ENCODE measurements at places on chromosomes 2 and 18.

- no peak for DNase-seq
Observed at GRCh38 chr18:49524951-49525350, 36.9 kb upstream of the LIPG start.

- no peak for DNase-seq
Observed at GRCh38 chr2:153819501-153819900, 52.2 kb upstream of the GALNT13 start.

- DNase-seq = no peak
Observed at GRCh38 chr18:10111944-10112343, 198.1 kb downstream of the VAPA start.

GRCh38 chr2:85354286-85355072, at the start of the genes ELMOD3 and RETSAT:
Gene ELMOD3, plus strand, starts transcription at chr2:85354769. Its CDS starts 2,430 bp downstream, at chr2:85357199.
Gene RETSAT, minus strand, starts transcription at chr2:85354528. Its CDS starts 21 bp downstream, at chr2:85354507.
- peak; percentile 75 for DNase-seq

DNA sequence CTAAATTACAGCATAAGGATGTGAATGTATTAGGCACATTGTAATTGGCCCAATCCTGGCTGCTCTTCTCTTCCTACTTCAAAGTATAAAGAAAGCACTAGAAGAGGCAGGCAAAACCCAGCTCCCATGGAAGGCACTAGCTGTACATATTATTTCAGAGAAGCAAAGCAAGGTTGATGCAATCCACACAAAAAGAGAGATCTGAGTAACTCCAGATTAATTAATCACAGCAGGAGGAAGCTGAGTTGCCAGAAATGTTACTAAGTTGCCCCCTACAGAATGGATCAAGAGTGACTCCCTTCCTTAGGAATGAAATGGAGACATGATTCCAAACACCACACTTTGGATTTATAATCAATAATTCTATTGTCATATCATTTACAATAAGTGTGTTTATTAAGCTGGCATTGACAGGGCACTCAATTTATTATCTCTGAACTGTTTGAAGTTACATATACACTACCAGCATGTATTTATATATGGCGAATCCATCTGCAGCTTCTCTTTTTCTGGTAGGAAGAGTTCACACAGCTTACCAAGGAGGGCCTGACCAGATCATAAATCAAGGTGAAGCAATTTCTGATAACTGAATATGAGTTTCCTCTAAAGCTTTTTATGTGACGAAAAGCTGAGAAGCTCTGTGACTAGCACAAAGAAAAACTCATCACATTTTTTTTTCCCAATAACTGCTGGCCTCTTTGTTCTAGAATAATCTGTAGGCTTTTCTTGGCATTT, 393.1 kb upstream of the LYPD1 start:
- no peak for DNase-seq

DNA sequence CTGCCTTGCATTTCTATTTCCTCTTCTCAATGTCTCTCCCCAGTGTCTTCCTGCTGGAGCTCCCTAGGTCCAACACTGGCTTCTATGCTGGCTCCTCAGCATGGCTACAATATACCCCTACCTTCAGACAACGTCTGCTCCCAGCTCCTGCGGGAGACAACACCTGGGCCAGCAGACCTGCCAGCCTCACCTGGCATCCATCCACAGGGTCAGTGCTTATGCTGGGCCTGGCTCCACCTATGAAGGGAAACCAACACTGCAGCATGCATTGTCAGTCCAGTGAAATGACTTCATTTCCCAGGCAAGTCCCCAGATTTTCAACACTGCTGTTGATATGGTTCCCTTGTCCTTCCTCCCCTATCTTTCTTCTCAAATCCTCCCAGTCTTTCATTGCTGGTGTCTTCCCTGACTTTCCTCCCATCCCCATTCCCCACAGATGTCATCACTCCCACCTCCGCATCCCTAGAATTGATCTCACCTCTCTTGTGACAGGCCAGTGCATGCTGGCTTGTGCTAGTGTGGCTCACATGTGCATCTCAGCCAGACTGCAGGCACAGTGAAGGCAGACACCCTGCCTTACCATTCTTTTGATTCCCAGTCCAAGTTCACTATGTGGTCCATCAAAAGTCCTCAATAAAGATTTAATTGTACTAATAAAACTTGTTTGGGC, 98.0 kb downstream of the MYO5B start:
- DNase-seq = no peak

DNA sequence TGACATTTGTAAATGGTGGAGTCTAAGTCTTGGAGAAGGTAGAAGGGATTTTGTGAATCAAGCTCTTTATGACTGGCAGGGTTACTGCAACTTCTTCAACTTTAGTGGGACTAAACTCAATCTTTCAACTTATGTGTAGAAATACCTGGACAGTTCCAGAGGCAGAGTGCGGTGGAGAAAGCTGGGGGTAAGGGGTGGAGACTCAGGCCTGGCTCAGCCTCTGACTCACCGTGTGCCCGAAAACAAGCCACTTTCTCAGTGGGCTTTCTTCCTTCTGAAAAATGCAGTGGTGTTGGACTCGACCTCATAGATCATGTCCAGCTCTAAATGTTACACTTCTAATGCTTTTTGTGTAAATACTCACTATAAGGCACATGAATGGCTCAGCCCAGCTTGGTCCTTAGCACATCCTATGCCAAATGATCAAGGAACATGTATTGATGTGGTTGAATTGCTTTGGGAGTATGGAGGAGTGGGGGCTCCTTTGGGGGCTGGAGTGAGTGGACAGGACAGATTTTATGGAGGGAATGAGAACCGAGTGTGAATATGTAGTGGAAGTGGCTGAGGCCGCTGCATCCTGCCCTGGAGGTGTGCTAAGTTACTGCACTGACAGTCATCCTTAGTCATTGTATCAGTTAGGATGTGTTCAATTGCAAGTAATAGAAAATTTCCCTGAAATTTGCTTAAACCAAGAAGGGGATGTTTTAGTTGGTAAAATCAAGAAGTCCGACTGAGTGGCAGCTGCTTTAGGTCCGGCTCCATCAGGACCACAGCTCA, 32.2 kb upstream of the IGFBP5 start:
- DNase-seq = no peak

DNA sequence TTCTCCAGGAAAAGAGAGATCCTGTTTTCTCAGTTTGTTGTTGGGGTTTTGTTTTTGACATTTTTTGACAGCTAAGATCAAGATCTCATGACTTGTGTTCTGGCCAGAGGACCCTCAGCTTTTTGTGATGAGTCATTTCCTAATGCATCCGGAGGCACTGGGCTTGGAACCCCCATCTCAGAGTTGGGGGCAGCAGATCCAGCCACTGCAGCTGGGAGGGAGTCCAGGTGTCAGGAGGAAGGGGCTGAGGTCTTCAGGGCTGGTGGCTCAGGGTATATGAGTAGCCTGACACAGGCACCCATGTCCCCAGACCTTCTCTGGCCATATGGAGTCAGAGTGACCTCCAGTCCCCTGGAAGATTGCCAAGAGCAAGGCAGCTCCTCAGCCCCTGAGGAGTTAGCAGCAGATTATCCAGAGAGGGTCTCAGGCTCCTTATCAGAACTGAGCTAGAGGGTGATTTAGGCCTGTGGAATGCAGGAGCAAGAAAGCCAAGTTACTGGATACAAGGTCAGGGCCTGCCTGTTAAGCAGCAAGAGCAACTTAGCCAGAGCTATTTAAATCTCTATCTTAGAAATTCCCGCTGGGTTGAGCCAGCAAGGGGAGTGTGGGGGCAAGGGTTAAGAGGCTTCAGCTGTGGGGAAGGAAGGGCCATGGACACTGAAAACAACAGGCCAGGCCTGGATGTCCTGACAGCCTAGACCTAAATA, 62.4 kb downstream of the TANC1 start:
- no peak for DNase-seq

DNA sequence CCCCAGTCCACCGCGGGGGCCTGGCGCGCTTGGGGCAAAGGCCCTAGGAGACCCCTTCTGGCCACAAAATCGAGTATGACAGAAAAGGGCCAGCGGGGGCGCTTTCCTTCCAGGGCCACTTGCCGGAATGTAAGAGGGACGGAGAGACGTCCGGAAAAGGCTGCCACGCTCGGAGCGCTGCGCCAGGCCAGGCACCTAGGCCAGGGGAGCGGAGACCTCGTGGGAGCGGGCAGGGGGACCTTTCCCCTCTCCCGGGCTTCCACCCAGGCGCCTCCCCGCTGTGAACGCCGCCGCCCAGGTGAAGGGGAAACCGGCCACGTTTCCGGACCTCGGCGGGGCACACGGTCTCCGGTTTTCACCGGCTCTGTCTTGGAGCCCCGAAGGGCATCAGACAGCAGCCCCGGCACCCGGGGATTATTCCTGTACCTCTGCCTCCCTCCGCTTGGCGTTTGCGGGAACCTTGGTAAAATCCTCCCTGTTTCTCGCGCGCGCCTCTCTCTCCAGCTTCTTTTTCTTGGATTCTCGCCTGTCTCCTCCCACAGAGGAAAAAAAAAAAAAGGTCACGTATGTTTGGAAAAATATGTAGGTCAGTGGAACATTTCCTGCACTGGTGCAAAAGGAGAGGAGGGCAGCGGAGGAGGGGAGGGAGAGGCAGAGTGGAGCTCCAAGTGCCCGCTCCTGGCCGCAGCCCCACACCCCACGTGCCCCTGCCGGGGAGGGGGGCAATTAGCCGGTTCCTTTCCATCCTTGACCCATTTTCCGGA, 1.2 kb upstream of the NPAS2 start:
- DNase-seq = no peak

DNA sequence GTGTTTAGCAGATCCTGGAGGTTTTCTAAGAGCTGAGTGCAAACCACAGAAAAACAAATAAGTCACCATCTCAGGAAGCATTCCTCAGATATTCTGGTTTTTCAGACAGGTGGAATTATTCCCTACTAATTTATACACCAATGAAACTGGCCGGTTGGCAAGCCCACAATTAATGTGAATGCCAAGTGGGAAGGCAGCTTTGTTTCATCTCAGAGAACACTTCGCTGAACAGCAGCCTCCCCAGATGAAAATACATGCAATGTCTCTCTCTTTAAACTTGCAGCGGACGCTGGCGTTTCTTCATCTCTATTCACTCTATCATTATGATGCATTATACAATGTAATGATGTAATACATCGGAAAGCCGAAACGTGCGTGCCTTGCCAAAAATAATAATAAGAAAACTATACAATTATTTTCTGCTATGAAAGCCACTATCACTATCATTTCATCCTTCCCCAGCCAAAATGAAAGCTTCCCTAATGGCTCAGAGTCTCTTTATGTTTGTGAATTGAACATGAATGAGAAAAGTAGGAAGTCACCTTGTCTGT, 649.4 kb downstream of the BCL11A start:
- DNase-seq = no peak

- no peak for DNase-seq
Observed at GRCh38 chr18:67770520-67770919, 254.0 kb upstream of the DSEL start.

DNA sequence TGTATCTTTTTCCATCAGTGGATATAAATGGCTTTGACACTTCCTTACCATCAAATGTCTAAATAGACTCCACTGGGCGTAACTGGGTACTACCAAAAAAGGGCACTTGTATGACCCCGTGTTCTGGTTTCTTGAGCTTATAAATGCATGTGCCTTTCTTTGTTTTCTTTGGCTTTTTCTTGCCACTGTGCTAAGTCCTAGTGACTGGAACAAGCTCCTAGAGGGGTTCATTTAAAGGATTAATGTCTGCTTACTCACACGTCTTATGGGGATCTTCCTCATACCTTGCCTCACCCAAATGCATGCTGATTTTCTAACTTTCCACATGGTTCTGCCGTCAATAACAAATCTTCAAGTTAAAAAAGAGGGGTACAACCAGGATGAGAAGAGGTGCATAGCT, 19.8 kb upstream of the ZNF532 start:
- DNase-seq = no peak

DNA sequence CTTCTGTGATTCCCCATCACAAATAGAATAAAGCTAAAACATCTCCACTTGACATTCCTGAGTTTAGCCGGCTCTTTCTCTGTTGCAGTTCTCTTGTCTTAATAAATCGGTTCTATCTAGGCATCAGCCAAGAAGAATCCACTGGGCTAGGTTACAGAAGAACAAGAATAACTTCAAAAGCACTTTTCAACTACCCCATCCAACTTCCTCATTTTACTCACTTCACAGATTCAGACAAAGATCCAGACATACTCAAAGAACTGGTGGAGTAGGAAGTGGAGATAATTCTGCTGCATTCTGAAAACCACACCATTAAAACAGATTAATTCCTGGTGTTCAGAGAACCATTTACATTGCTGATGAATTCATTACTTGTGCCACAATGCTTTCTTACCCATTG, 9.6 kb upstream of the ALPK2 start:
- DNase-seq = no peak

DNA sequence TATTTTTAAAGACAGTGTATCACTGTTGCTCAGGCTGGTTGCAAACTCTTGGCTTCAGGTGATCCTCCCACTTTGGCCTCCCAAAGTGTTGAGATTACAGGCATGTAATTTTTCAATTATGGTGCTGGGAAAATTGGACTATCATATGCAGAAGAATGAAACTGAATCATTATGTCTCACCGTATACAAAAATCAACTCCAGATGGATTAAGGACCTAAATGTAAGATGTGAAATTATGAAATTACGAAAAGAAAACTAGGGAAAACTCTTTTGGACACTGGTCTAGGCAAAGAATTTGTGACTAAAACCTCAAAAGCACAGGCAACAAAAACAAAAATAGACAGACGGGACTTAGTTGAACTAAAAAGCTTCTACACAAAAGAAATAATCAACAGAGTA, 31.2 kb downstream of the MAP3K2 start:
- DNase-seq = no peak

DNA sequence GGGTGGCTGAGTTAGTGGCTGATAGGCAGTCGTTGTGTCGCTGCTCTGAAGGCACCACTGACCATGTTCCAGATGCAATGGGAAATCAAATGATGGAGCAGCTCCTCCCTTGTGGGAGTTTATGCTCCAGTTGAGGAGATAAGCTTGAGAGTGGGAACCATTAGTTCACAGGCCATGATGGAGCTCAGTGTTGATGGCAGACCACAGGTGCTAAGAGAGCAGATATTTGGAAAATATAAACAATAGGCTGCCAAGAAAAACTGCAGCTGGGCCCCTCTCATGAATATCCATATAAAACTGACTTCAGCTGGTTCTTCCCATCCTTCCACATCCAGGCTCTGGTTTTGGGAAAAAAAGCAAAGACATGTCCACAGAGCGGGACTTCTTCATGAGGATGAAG, 63.1 kb downstream of the EPAS1 start:
- no peak for DNase-seq

- no peak for DNase-seq
Observed at GRCh38 chr2:240142256-240142775, 1.9 kb upstream of the OTOS start.

GRCh38 chr2:138298120-138298814, 203.3 kb upstream of the SPOPL start:
- DNase-seq = no peak

DNA sequence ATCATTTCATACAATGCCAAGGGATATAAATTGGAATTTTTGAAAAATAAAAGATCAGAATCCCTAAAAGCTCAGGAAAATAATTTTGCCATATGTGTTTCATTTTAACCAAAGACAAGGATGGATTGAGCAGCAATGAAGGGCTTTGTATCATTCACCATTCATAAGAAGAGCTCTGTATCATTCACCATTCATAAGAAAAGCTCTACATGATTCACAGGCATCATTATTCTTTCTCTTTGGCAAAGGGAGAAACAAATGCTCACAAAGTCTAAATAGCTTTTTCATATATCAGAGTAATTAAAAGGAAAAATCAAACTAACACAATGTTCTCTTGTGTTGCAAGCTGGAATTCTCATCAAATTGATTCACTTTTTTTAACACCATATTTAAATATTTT, 169.1 kb upstream of the MC4R start:
- DNase-seq = no peak

All from stimulated activated CD8-positive, alpha-beta memory T cell treated with anti-CD3 and anti-CD28 coated beads, Interleukin-15, amount 100 ng/mL, for 24 hours (primary cell).